ENCODE measurements at places on chromosomes 13 and 19.

DNA sequence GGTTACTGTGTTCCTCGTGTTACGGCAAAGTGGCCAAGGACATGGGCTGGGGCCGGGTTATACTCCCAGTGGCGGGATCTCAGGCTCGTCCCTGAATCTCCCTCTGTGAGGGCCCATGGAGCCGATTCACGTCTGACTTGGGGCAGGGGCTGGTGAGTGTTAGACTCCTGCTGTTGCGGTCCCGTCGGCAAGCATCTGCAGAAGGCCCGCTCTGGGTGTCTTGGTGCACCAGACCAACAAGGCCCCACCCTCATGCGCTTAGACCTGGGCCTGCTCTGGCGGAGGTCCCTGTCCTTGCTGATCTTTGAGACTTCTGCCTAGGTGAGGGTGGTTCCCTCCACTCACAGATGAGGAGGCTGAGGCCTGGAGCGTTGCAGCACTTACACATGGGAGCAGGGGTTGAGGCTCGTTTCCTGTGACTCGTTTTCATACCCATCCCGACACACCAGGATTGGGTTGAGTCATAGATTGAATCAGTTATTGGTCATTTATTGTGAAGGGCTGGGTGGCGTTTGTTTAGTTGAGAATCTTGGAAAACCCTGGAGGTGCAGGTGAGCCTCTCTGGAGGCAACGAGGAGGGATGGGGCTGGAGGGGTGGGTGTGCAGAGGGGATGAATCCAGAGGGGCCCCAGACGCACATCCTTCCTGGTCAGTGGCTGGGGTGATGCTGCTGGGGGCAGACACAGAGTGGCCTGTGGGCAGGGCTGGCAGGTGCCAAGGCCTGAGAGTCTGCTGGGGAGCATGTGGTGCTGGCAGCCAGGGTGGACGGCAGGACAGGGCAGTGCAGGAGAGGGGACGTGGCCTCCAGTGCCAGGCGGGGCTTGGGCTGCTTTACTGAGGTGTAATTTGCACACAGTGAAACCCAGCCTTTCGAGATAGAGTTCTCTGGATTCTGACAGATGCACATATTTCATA, 4.6 kb downstream of the EPN1 start:
- no peak for DNase-seq

GRCh38 chr13:75788481-75788981, 152.4 kb downstream of the LMO7 start:
- DNase-seq: no peak

DNA sequence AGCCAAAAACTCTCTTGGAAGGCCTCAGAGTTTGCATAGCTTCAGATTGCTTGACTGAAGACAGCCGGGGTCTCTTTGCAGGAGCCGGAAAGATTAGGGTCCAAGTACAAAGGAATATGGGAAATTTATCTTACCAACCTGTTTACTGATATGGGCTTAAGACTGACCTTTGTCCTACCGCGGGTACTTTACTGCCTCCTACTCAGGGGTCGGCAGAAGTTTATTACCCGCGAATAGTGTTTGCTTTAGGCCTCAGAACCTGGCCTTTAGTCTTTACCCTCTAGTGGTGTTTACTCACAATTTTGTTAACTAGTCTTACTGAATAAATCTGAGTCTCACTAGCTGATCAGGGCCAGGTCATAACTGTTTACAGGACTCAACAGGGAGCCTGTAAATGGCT, 765.4 kb upstream of the SPRY2 start:
- no peak for DNase-seq

GRCh38 chr13:83730674-83731073, 151.6 kb downstream of the SLITRK1 start:
- DNase-seq: no peak

DNA sequence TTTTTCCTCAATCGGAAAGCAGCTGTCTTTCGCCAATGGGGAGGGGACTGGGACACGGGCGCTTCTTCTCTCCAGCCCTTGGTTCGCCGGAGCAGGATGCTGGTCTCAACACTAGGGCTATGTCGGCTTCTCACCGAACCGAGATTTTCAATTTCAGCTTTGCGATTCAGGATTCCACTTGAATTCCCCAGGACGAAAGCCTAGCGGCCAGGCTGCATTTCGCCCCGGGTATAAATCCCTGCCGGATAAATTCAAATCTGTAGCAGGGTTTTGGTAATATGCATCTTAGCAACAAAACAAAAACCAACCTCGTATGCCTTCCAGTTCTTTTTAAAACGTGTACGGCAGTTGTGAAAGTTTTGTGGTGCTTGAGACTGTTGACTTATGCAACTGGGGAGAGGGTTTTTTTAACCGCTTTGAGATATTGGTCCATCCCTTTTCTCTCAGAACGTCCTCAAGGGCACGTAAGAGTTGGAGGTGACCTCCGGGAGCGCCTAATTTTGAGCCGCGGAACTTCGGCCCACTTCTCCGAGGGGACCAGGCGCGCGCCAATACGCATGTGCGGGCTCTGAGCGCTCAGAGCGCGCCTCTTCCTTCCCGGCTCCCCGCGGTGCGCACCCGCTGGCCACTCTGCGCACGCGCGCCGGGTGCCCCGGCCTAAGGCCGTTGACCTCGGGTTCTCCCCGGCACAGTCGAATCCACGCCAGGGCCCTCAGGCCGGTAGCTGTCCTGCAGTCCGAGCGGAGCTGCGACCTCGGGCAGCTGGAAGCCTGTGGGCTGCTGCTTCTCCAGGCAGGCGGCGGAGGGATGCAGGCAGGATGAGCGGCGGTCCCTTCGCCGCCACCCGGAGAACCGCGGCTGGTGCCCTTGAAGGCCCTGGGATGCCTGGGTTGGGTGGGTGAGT, 7.6 kb downstream of the POU4F1 start:
- DNase-seq: no peak

GRCh38 chr19:12796146-12797071, 5.1 kb downstream of the JUNB start:
- peak; percentile 82 for DNase-seq

DNA sequence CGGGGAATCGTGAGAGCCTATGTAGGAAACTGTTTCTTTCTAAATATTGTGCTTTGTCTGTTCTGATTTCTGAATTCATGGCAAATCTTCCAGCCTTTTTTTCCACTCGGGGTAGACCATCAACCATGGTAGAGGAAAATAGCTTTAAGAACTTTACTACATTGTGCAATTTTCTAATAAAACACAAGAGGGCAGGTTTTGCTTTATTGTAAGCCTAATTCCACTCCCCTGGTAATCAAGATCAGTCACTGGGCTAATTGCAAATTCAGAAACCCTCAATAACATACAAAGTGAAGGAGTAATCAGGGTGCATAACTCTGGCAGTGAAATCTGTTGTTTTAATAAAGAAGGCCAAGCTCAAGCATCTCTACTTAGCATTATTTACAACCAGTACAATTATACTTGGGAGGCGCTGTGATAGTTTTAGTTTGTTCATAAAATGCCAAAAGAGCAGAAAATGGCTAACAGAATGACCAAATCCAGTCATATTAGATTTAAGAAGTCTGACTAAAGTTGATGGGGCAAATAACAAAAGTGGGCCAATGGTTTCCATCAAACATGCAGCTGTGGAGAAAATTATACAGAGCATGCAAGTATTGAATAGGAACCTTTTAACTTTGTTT, 43.8 kb downstream of the DCT start:
- DNase-seq: peak; percentile 56

GRCh38 chr19:13001502-13002165, 6.4 kb downstream of the NFIX start:
- no peak for DNase-seq

DNA sequence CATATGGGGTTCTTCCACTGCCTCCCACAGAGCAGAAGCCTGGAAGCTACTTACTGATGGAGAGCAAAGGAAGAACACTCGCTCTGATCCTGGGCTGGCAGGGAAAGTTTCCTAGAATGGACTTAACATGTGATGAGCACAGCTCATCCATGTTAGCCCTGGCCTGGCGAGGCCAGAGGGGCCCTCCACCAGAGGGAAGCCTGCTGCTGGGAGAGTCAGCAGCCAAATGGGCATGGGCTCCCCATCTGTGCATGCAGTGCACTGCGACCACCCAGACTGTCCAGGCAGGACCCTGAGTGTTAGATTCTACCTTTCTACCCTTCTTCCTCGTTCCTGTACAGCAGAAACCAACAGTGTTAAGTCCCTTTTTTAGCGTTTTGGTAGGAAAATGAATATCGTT, 8.9 kb downstream of the HNRNPUL1 start:
- DNase-seq: no peak

DNA sequence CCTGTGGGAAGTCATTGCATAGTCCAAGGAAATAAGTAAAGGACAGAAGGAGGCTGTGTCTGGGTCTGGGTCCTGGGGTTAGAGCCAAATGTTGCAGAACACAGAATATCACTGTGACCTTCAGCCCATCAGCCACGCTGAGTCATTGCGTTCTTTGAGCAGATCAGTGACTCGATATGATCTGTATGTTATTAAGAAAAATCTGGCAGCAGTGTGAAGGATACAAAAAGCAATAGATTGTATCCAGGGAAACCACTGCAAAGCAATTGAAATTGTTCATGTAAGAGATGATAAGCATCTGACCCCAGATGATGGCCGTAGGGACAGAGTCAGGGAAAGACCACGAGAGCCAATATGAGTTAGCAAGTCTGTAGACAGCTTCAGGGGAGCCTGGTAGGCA, 1575.1 kb upstream of the SLC10A2 start:
- DNase-seq: no peak

DNA sequence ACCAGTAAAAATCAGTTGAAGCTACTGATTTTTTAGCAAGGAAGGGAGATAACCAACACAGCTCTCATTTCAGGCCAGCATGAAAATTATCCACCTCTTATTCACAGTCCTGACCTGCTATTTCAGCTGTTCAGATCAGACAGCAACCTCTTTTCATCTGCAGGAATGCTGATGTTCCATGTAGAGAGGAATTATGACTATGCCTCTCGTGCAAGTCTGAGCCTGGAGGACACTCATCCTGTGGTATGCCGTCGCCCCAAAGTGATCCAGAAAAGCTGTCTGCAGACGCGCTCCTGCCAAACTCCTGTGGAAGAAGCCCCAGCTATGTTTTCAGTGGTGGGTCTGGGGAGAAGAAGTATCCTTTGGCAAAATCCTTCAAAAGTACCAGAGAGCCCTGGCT, 563.5 kb upstream of the SLITRK1 start:
- DNase-seq: no peak

DNA sequence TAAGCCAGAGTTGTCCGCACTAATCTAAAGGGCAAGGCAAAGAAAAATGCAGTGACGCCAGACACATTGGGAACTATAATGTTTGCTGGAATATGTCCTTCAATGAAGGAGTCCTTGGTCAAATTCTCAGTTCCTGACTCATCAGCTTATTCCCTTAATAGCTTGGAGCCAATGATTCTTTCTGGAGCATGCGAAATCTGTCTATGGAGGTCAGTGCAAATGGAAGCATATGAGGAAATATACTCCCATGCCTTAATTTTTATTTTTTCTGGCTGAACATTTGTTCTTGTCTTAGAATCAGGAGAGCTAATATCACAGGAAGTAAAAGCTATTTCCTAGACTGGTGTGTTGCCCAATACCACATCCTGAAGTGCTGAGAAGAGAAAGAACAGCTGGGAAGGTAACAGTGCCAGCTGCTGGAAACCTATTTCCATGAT, 289.8 kb upstream of the SPRY2 start:
- no peak for DNase-seq

- peak; percentile 27 for DNase-seq
Observed at GRCh38 chr13:30119476-30119875, 187.9 kb downstream of the KATNAL1 start.

DNA sequence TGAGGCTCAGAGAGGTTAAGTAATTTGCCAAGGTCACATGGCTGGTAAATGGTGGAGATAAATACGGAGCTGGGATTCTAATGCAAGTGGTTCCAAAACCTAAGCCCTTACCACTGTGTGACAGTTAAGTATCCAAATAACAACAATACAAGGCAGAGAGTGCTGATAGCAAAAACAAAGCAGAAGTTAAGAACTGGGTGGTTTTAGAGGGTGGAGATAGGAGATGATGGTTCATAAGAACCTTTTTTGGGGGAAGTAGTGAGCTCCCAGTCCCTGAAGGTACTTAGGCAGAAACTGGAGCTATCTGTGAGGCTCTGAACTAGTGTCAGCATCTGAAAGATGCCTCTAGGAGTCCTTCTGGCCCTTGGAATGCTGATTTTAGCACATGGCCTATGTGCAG, 56.2 kb upstream of the UBE2L5 start:
- DNase-seq: no peak

GRCh38 chr19:24166055-24166454, 79.1 kb downstream of the ZNF254 start:
- DNase-seq: no peak

GRCh38 chr13:92901739-92902138, 324.9 kb upstream of the GPC6 start:
- DNase-seq: no peak

DNA sequence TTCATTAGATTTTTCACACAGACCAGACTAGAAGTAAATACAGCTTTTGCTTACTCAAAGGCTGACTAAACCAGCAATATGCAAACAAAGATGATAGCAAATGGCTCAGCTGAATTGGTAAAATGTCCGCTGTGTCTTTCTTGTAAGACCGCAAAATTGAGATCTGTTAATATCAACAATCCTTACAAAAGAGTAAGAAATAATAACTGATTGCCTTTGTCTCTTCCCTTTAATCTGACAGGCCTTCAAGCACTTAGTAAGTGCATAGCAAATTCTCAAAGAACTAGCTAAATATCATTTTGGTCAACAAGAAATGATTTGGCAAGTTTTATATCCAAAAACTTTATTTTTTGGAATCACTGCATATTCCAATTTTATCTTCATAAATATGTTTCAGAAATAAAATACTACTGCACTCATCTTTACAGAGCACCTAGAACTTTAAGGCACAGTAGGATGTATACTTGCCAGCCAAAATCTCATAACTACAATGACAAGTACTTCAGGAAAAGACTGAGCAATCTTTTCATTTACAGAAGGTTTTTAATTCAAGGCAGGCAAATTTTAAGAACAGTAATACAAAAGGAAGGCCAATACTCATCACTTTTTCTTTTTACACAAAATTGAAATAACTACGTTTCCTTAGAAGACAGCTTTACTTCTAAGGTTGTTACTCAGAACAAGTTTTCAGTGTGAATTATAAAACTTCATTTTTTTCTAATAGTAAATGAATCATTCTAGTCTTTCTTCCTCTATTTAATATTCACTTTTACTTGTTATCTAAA, 1.1 kb downstream of the ELF1 start:
- peak; percentile 55 for DNase-seq

GRCh38 chr19:39194832-39195542, 1.8 kb upstream of the NCCRP1 start:
- DNase-seq: no peak

- DNase-seq: no peak
Observed at GRCh38 chr13:98279473-98280175, 102.6 kb upstream of the RNF113B start.

GRCh38 chr19:32387701-32388392, 17.7 kb upstream of the DPY19L3 start:
- no peak for DNase-seq
